ENCODE measurements at places on chromosomes 6 and 20.

DNA sequence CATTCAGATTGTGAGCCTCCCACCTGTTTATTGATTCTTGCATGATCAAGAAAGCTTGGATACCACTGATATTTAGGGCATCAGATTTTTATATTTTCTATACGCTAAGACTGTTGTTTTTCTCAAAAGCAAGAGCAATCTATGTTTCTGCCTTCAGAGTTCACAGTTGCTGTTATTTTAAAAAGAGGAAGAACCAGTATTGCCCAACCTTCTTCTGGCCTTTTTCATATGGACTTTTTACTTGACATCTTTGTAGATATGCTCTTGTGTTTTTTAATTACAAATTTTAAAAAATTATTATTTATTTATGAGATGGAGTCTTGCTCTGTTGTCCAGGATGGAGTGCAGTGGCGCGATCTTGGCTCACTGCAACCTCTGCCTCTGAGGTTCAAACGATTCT, 28.9 kb downstream of the SLC17A5 start:
- no peak for DNase-seq

GRCh38 chr20:10328897-10329255, 105.1 kb downstream of the MKKS start:
- no peak for DNase-seq

GRCh38 chr20:5608442-5609161, 141.6 kb upstream of the SHLD1 start:
- DNase-seq: no peak

DNA sequence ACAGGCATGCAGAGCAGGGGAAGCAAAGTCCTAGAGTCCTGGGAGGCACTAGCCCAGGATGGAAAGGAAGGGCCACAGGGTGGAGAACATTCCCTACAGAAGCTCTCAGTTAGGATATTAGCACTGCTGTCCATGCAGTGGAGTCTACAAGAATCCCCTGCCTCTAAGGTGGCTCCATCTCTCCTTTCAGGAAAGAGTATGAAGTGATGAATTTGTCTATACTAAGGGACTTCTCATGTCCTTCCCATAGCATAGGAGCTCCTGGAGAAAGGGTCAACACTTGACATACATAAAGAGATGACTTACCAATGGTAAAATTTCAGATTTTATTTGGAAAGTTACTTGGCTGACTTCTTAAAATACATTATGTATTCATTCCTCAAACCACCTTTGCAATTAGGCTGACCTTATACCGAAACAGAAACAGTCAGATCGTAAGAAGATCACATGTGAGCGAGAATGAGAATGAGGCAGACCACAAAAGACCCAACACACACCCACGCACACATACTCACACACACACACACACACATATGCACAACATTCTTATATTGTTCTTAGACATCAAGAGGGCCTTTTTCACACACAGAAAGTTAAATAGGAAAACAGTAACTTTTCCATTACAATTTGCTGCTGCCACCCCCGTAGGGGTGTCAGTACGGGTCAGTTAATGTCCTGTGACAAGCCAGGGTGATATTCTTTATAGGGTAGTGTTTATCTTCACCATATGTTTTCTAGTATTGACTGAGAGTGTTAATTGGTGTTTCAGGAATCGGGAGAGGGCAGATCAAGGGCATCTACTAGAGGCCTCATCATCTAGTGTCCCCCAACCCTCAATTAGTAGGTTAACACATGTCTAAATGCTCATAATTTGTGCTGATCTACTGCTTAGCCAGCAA, 159.4 kb downstream of the FAXC start:
- DNase-seq: no peak

DNA sequence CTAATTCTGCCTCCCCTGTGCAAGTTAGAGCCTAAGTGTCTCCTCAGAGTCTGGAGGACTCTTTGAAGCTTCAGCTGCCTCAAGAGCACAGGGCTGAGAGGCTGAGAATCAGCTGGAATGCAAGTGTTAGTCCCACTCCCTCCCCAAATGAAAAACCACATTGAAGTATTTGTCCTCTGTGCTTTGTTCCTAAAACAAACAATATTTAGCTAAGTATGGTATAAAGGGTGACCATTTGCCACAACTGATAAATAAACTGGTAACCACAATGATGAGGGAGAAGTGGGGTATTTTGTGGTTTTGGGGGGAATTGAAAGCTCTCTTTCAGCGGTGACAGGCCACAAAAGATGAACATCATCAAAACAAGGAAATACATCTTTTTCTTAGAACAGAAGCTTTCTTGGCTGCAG, 91.7 kb upstream of the HDDC2 start:
- DNase-seq: no peak

DNA sequence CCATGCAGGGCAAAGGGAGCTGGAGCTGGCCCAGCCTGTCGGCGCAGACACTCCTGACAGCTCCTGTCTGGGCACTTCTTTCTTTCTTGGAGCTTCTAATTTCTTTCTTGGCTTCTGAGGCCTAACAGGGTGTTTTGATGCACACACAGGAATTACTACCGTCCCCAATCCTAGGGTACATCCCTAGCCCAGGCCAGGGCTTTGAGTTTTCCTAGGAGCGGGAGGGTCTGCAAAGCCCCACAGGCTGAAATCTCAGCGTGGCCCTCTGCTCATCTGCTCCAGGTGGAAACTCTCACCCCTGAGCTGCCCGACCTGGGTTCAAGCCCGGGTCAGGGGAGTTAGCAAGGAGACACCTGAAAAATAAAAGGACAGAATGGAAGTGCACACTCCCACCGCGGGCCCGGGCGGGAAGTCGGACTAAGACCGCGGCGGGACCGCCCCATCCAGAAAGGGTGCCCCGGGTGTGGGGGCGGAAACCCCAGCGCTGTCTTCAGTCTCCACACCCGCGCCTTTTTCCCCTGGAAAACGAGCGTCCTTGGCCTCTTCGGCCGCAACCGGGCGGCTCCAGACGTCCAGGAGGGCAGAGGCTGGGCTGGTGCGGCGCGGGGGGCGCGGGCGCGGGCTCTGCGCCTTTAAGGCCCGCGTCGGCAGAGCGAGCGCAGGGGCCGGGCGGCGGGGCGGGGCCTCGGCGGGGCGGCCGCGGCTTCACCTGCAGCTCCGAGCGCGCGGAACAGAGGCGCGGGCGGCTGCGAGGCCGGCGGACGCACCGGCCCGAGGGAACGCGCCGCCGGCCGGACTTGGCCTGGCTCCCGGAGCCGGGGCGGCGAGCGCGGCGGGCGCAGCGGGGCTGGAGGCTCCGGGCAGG, at the start of gene CDH4:
CDH4 (plus strand) TSS at position 733 of the 865 bp plus-strand sequence.
- DNase-seq: no peak

DNA sequence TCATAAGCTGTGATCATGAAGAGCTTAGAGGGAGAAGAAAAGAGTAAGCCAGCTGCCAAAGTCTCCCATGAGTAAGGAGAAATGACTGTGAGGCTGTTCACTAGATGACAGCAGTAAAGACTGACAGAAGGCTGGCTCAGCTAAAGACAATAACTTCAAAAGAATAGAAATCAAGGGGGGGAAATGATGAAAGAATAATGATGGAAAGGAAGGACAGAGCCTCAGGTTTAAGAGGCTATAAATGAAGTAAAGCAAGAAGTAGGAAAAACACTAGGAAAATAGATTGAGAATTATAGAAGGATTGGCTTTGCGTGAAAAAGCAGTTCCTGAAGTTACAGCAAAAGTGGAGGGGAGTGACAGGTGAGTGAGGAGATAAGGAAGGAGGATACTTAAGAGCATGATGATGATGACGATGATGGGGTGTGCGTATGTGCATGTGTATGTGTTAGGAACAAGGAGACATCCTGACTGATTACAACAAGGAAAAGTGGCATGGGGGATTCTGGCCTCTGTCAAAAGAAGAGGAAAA, 48.2 kb downstream of the HBS1L start:
- DNase-seq: no peak

DNA sequence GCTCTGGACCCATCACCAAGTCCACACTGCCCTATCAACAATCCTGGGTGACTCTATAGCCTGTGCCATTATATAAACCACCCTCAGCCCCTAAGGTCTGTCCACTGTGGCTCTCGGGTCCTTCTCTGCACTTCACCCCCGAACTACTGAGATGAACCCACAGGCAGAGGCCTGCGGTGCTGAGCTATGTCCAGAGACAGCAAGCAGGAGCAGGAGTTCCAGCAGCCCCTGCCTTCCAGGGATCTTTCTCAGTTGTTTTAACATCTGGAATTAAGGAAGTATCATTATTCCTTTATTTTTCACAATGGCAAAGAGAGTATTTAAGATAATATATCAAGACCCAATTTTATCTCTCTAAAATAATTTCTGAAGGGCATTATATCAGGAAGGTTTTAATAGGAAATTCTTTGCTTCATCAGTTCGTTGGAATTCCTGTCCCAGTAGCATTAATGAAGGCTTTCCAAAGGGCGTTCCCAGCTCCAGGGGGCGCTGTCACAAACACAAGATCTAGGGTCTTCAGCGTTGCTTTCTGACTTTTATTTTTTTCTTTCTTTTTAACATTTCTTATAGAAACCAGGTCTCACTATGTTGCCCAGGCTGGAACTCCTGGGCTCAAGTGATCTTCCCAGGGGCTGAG, 27.3 kb downstream of the RRBP1 start:
- no peak for DNase-seq

GRCh38 chr6:116472706-116473105, 11.5 kb downstream of the CALHM6 start:
- DNase-seq: no peak

GRCh38 chr6:7433121-7433617, 43.6 kb downstream of the RIOK1 start:
- no peak for DNase-seq

DNA sequence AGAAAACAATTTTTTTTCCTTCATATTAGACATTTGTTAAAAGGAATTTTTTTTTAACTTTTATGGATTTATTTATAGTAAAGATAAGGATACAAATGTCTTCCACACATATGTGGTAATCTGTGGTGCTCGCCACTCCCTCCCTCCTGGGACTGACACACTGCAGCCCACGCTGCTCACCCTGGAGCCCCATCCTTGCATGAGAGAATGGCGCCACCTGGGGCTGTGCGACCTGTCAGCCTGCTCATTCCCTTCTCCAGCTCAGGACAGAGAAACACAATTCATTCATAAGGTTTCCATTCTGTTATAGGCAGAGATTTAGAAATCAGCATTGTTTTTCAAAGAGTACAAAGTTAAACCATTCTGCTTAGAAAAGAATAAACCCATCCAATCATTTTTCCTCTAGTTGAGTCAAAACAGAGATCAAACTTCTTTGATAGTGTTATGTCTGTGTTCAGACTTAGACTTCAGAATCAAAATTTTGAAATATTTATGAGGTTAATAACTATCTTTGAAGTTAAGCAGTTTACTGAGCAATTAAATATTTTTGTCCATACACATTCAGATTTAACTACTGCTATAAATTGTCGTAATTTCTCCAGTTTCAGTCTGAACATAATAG, 42.8 kb upstream of the DYNLRB1 start:
- DNase-seq: no peak

GRCh38 chr6:170008294-170008785, 256.9 kb downstream of the ERMARD start:
- no peak for DNase-seq

DNA sequence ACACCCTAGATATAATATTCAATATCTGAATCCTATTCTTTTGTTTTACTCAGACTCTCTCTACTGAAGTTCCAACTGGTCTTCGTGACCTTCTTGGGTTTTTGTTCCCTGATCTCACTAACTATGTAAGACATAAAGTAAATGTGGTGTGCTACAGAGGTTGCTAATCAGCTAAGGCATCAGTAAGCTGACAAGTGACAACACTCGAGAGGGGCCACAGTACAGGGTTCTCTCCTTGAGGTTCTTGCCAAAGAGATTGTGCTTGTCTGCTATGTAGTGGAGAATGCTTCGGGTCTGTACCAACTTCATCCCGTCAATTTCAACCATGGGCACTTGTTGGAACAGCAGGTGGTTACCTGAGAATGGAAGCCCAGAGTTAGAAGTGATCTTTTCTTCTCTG, 9.9 kb downstream of the GSTA4 start:
- DNase-seq: no peak

Data from stimulated activated CD8-positive, alpha-beta memory T cell treated with anti-CD3 and anti-CD28 coated beads, Interleukin-2, amount 100 ng/mL, for 1 hour (primary cell).